ENCODE measurements at places on chromosomes 4 and X.

GRCh38 chr4:65021149-65021548, 611.9 kb upstream of the TECRL start:
- no peak for DNase-seq

- DNase-seq, result no peak
Measured at GRCh38 chr4:136644279-136644678, 888.0 kb downstream of the PCDH18 start.

GRCh38 chr4:89497517-89498308, 190.1 kb upstream of the GPRIN3 start:
- DNase-seq, result no peak

- no peak for DNase-seq
Measured at GRCh38 chr4:22637306-22637705, 55.4 kb upstream of the GBA3 start.

DNA sequence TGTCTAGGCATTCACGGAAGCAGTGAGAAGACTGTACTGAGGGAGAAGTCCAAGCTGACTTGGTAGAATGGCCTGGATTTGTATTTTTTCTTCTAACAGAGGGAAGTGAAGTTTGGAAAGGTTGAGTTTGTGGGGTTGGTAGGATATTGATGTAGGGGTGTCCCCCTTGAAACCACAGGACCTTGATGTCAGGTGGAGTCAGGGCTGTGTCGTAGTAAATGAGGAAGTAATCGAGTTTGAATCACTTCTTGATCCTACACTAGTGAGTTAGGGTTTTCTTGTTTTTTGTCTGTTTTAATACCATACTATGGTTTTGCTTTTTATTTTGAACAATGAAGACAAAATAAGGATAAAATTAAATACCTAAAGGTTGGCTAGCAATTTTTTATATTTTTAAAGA, 30.1 kb upstream of the ANAPC4 start:
- no peak for DNase-seq
